ENCODE measurements at places on chromosomes 6 and 20. TPM values are rescaled to one million over a fixed set of nuclear protein-coding genes. Genes with fewer than 3 reads are reported as not detected.
A peak's percentile ranks its signal among the peaks of the same experiment; 100 is the strongest.

Gene HSPA1L
- total RNA-seq = 5.2 TPM

Gene CYP24A1
- 1.7 TPM for total RNA-seq

Gene SLC35D3
- not detected for total RNA-seq

Gene DOK5
- 19.0 TPM for total RNA-seq

Gene LY6G6D
- not detected for total RNA-seq

Gene C20orf141
- not detected for total RNA-seq

Gene ZBP1
- not detected for total RNA-seq

Gene ZNF343
- total RNA-seq = 15.6 TPM

Gene PET117
- total RNA-seq = 21.5 TPM

GRCh38 chr6:3412779-3413500 lies 43.9 kb downstream of the SLC22A23 start:
- DNase-seq = no peak

GRCh38 chr6:5085648-5086293 lies 630 bp downstream of the PPP1R3G start:
- no peak for DNase-seq

DNA sequence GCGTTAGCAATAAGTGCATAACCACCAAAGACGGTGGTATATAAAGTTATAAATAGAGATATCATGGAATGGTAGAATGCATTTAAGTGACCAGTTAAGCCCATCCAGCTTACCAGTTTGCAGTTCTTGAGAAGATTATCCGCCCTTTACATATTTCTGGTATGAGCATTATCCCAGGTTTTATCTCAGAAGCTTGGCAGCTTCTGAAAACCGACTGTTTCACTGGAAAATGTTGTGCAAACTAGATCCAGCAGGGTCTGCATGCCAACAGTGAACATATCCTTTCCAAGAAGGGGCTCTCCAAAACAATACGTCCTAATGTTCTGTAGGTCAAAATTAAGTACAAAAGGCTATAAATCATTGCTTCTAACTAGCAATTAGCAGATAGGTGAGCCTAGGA lies 29.5 kb upstream of the SHLD1 start:
- DNase-seq = no peak

- no peak for DNase-seq
Measured at GRCh38 chr6:107600121-107600520, 110.2 kb downstream of the SOBP start.

DNA sequence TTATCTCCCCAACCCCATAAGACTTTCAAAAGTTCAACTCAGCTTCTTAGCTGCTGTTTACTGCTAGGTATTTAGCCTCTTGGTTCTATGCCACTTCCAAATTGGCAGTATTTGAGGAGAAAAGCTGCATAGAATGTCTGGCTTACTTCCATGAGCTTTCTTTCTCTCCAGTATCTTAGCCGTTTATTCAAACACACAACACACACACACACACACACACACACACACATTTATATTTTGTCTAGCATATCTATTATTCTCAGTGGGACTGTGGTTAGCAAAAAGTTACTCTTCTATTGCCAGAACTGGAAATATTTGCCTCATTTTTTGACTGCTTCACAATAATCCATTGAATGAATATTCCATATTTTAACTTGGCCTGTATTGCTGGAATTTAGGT lies 634.2 kb upstream of the IMPG1 start:
- DNase-seq = no peak

GRCh38 chr6:136550045-136550329 lies 235 bp downstream of the MAP7 start:
- DNase-seq = no peak

GRCh38 chr6:70280400-70280853 lies 22.5 kb downstream of the COL9A1 start:
- no peak for DNase-seq

DNA sequence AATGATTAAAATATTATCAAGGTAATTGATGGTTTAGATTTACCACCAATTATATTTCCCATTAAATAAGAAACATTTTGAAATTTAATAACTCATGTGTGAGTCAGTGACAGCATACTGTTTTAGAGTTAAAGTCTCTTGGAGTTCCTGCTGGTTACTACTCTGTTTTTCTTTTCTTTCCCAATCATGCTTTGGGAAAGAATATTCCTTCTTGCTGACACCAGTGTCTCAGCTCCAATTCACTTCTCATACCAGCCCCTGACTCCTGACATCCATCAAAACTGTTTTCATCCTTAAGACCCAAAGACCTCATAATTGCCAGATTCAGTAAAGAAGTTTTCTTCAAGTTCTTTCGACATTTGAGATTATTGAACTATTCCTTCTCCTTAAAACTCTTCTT lies 50.3 kb downstream of the AIG1 start:
- DNase-seq = no peak

- DNase-seq = no peak
Measured at GRCh38 chr6:25137480-25137879, 141.7 kb upstream of the CARMIL1 start.

DNA sequence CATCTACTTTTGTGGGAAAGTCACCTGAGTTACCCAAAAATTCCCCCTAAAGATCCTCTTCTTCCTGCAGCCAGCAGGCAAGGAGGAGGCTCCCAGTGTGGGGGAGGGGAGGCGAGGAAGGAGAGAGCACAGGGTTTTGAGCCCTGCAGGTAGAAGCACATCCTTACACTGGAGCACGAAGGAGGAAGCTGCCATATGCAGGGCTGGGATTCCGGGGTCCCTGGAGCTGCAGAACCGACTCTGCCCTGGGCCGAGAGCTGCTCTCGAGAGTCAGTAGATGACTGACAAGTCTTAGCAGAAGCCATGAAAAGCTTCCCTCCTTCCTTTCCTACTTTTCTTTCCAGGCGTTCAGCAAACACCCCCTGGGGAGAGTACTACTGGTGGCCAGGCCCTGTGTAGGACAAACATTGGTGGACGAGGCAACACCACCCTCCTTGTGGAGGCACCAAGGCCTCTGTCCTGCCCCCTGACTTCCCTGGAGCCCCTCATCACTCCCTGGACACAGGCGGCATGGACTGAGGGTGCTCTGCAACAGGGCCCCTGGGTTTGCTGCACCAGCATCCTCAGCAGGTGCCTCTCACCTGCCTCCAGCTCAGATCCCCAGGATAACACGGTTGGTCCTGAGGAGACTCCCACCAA lies 211.7 kb upstream of the CST7 start:
- DNase-seq = no peak

GRCh38 chr20:62975812-62976508 lies 23.5 kb downstream of the SLC17A9 start:
- DNase-seq = no peak

DNA sequence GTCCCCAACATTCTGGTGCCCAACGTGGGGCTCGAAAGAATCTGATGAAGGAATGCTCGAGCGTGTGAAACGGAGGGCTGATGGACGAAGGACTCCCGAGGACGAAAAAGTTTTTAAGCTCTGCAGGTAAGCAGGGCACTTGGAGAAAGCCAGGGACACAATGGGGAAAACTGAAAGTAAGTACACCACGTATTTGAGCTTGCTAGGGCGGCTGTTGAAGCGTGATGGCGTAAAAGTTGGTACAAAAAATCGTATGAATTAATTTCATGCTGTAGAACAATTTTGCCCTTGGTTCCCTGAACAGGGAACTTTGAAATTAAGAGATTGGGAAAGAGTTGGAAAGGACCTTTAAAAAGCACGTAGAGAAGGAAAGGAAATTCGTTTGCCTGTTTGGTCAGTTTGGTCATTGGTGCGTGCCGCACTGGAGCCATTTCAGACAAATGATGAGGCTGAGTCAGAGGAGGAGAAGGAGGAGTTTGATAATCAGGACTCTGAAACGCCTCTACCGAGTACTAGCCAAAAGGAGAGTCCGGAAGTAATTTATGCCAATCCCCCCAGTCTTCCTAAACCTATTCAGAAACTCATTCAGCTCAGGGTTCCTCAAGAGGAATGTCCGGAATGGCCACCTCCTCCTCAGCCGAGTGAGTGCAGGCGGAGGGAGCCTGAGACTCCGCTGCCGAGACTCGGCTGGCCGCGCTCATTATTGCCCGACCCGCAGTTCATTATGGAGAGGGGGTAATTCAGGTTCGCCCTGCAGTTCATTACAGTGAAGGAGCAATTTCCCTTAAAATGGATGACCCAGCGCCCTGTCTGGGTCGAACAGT lies 59.2 kb upstream of the PRSS16 start:
- peak; percentile 46 for DNase-seq

- DNase-seq = no peak
Measured at GRCh38 chr6:132236744-132237143, 164.5 kb downstream of the MOXD1 start.

DNA sequence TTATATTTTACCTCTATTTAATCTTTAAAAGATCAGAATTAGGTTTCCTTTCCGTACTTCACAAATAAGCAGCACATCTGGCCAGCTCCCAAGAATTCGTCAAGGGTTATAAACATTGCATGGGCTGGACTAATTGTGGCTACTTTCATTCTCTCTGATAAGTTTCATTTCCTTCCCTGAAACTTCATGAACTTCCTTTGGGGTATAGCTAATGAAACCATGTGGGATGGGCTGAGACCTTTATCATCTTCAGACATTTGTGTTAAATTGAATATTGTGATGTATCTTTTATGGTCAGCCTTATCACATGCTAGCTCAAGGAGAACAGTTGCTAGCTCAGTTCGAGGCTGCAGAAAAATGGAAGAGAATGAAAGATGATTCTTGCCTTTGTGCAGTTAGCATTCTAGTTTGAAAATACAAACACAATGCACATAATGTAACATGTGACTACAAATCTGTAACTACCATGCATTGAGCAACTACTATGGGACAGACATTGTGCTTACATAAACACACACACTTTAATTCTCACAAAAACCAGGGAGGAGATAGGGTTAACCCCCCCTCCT lies 1.7 kb upstream of the GMPR start:
- DNase-seq = no peak

- no peak for DNase-seq
Measured at GRCh38 chr20:37630993-37631392, 62.8 kb upstream of the CTNNBL1 start.
